ENCODE measurements at places on chromosomes 4 and X.

DNA sequence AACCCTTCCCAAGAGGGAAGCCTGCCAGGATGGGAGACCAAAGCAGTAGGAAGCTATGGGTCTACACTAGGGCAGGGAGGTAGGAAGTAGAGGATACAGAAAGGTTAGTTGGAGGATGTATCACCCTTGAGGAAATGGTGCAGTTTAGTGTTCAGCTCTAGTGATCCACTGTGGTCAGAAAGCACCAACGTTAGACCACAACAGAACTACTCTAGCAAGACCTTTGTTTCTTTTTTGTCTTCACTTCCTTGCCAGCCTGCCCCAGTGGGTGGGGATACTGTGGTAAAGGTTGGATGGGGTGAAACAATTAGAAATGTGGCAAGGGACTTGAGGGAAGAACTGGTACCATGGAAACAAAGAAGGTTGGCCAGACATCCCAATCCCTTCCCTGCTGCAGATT lies 83.3 kb downstream of the DDIT4L start:
- no peak overlapping the region for H3K4me3 ChIP-seq
- H3K27ac ChIP-seq, result no peak overlapping the region
- H3K27me3 ChIP-seq, result no peaks in the 10 kb centered on the region

GRCh38 chr4:21946858-21947257 lies 1.7 kb downstream of the KCNIP4 start:
- H3K36me3 ChIP-seq, result no peaks in the 10 kb centered on the region
- no peaks in the 10 kb centered on the region for H3K4me1 ChIP-seq
- no peak for DNase-seq
- no peak overlapping the region for H3K27ac ChIP-seq

- H3K4me3 ChIP-seq, result no peak within 1 kb of the TSS
- DNase-seq, result no peak
- peaks cover 12% of the 10 kb centered on the region for H3K27me3 ChIP-seq
These were observed at the start of gene LIMCH1 for GRCh38 chr4:41538017-41538733. Gene LIMCH1 (plus strand): TSS chr4:41538157. CDS start chr4:41605996, 67,839 bp downstream.

- H3K27ac ChIP-seq, result peak overlapping the region; percentile 21
- no peaks in the 10 kb centered on the region for H3K4me1 ChIP-seq
- H3K4me3 ChIP-seq, result no peak overlapping the region
- H3K27me3 ChIP-seq, result peaks cover 19% of the 10 kb centered on the region
- peak; percentile 27 for DNase-seq
These were observed 5.6 kb downstream of the QRFPR start for GRCh38 chr4:121375262-121375661.

GRCh38 chr4:2220016-2220630 lies 21.8 kb downstream of the HAUS3 start:
- H3K27ac ChIP-seq, result no peak overlapping the region
- peaks cover 7% of the 10 kb centered on the region for H3K4me1 ChIP-seq
- H3K4me3 ChIP-seq, result no peak overlapping the region
- peaks cover 5% of the 10 kb centered on the region for H3K36me3 ChIP-seq
- no peaks in the 10 kb centered on the region for H3K27me3 ChIP-seq

- DNase-seq, result no peak
- H3K4me1 ChIP-seq, result no peaks in the 10 kb centered on the region
- no peak overlapping the region for H3K4me3 ChIP-seq
These were observed 52.2 kb downstream of the DCUN1D4 start for GRCh38 chr4:51895158-51895557.

DNA sequence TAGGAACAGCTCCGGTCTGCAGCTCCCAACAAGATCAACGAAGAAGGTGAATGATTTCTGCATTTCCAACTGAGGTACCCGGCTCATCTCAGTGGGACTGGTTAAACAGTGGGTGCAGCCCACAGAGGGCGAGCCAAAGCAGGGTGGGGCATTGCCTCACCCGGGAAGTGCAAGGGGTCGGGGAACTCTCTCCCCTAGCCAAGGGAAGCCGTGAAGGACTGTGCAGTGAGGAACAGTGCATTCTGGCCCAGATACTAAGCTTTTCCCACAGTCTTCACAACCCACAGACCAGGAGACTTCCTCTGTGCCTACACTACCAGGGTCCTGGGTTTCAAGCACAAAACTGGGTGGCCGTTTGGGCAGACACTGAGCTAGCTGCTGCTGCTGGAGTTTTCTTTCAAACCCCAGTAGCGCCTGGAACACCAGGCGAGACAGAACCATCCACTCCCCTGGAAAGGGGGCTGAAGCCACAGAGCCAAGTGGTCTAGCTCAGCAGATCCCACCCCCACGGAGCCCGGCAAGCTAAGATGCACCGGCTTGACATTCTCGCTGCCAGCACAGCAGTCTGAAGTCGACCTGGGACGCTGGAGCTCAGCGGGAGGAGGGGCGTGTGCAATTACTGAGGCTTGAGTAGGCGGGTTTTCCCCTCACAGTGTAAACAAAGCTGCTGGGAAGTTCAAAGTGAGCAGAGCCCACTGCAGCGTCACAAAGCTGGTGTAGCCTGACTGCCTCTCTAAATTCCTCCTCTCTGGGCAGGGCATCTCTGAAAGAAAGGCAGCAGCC lies 84.6 kb downstream of the THOC2 start:
- no peaks in the 10 kb centered on the region for H3K36me3 ChIP-seq
- no peaks in the 10 kb centered on the region for H3K27me3 ChIP-seq
- H3K27ac ChIP-seq, result peak overlapping the region; percentile 42
- H3K4me1 ChIP-seq, result peaks cover 4% of the 10 kb centered on the region

GRCh38 chr4:70531981-70532380 lies 13.6 kb downstream of the AMTN start:
- no peak for DNase-seq
- no peak overlapping the region for H3K4me3 ChIP-seq
- H3K27ac ChIP-seq, result no peak overlapping the region
- no peaks in the 10 kb centered on the region for H3K4me1 ChIP-seq
- H3K27me3 ChIP-seq, result no peaks in the 10 kb centered on the region
- no peaks in the 10 kb centered on the region for H3K36me3 ChIP-seq

DNA sequence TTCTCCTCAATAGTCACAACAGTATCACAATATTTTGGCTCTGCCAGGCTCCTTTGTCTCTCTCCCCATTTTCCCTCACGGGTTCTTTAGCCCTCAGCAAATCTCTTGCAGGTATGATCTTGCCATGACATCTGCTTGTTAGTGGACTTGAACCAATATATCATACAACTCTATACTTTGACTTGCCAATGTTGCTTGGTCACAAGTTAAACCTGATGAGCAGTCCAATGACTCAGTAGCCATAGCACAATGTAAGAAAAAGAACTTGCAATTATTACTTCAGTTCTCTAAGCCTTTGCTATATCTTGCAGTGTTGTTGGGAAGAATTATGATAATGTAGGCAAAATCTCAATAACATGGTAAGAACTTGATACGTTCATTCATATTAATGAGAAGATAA lies 174.6 kb upstream of the NRK start:
- no peaks in the 10 kb centered on the region for H3K4me1 ChIP-seq
- no peaks in the 10 kb centered on the region for H3K36me3 ChIP-seq

GRCh38 chrX:41382714-41383645 lies 49.0 kb downstream of the DDX3X start:
- H3K4me3 ChIP-seq, result no peak overlapping the region
- no peaks in the 10 kb centered on the region for H3K27me3 ChIP-seq
- peak; percentile 85 for DNase-seq

DNA sequence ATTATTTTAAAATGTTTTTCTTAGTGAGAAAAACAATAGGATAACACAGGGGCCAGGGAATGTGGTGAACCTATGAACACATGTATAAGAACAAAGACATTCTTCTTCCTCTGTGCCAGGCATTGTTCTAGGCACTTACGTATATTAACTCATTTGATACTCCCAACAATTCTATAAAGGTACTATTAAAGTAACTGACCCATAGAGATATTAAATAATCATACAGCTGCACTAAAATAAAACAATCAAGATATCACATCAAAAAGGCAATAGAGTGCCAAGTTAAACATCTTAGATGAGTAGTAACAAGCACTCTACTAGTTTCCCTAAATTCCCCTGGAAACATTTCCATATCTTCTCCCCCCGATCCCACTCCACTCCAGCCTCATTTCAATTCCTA lies 33.4 kb downstream of the SLC39A8 start:
- no peak for DNase-seq
- H3K4me3 ChIP-seq, result no peak overlapping the region
- no peak overlapping the region for H3K27ac ChIP-seq
- H3K4me1 ChIP-seq, result no peaks in the 10 kb centered on the region
- no peaks in the 10 kb centered on the region for H3K27me3 ChIP-seq

- H3K27ac ChIP-seq, result no peak overlapping the region
- no peak for DNase-seq
- no peaks in the 10 kb centered on the region for H3K27me3 ChIP-seq
- no peaks in the 10 kb centered on the region for H3K36me3 ChIP-seq
These were observed 9.3 kb downstream of the CCDC160 start for GRCh38 chrX:134246282-134246681.

GRCh38 chr4:185872747-185873380 lies 60.9 kb upstream of the SORBS2 start:
- no peaks in the 10 kb centered on the region for H3K27me3 ChIP-seq
- no peaks in the 10 kb centered on the region for H3K4me1 ChIP-seq
- H3K27ac ChIP-seq, result no peak overlapping the region

GRCh38 chrX:155880586-155881157 lies 473 bp upstream of the VAMP7 start:
- no peak overlapping the region for H3K27ac ChIP-seq
- H3K4me1 ChIP-seq, result no peaks in the 10 kb centered on the region

- H3K4me3 ChIP-seq, result no peak overlapping the region
- no peaks in the 10 kb centered on the region for H3K27me3 ChIP-seq
- H3K27ac ChIP-seq, result no peak overlapping the region
- H3K4me1 ChIP-seq, result no peaks in the 10 kb centered on the region
These were observed 71.9 kb downstream of the KCNIP4 start for GRCh38 chr4:21876711-21877110.

- H3K27ac ChIP-seq, result peak overlapping the region; percentile 9
- no peak for DNase-seq
- H3K36me3 ChIP-seq, result peaks cover 33% of the 10 kb centered on the region
- H3K4me3 ChIP-seq, result no peak overlapping the region
- no peaks in the 10 kb centered on the region for H3K27me3 ChIP-seq
- H3K4me1 ChIP-seq, result no peaks in the 10 kb centered on the region
These were observed 50.8 kb downstream of the LRP2BP start for GRCh38 chr4:185344743-185345538.

DNA sequence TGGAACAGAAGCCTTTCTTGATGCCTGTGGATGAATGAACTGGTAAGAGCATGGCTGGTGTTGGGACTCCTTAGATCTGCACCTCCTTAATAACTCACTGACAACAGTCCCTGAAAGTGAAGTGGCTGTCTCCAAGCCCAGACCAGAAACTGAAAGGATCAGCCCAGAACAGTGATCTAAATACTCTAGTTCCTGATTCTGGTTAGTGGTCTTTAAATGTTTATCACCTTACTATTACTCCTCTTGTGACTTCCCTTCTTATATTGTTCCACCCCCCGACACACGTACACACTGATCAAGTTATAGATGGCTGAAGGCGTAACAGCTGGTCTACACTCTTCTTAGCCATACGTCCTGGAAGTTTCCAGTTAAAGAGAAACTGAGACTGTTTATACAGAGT lies 33.8 kb upstream of the ARMCX2 start:
- no peaks in the 10 kb centered on the region for H3K4me1 ChIP-seq
- no peak overlapping the region for H3K4me3 ChIP-seq

DNA sequence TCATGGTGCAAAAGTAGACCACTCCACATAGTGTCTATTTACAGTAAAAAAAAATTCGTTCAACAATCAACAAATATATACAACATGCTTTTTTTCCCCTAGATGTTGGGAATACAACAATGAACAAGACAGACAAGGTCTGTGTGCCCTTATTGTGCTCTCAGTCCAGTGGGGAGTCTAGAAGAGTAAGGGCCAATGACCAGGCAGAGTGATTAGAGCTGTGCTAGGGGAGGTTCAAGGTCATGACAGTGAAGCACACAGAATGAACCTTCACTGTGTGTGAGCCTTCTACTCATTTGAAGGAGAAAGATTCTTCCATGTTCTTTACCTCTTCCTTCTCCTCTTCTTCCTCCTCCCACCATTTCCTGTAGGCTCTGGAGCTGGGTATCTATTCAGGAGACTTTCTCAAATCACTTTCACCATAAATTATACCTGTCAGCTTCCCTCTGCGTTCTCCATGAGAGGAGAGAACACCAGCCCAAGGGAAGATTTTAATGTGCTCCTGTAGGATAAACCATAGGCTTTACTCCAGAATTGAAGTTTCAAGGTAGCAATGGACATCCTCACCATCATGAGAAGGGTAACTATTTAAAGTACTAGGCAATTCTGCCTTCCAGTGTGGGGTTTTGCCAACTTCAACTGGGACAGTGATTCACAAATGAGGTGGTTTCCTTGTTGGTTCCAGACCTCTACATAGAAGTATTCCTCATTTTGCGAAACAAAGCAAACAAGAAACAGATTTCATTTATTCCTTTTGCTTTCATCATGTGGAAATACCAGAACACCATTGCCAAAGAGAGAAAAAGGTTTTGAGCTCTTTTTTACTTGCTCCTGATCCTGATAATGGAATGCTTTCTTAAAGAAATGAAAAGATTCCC lies 246.9 kb upstream of the GPC4 start:
- H3K36me3 ChIP-seq, result no peaks in the 10 kb centered on the region
- no peaks in the 10 kb centered on the region for H3K4me1 ChIP-seq
- no peak for DNase-seq
- no peaks in the 10 kb centered on the region for H3K27me3 ChIP-seq

- H3K4me1 ChIP-seq, result no peaks in the 10 kb centered on the region
- DNase-seq, result no peak
- no peak overlapping the region for H3K27ac ChIP-seq
- H3K27me3 ChIP-seq, result no peaks in the 10 kb centered on the region
- no peaks in the 10 kb centered on the region for H3K36me3 ChIP-seq
- H3K4me3 ChIP-seq, result no peak overlapping the region
These were observed 20.2 kb upstream of the CTSO start for GRCh38 chr4:155973639-155974475.

DNA sequence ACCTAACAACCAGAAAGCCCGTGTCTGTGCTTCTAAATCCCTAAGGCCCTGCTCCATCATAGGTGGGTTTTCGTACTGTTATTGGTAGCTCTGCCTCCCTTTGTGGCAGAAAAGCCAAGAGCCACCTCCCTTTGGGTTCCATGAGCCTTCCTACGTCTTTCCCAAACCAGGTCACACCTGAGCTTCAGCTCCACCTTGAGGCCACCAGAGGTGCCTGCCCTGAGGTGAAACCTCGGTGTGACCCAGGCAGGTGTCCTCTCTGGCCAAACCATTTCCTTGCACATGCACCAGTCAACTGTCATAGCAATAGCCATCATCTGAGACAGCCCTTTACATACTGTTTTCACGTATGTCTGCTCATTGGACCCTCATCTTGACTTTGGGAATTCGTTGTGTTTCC lies 188.0 kb upstream of the RBPJ start:
- H3K36me3 ChIP-seq, result no peaks in the 10 kb centered on the region
- H3K4me1 ChIP-seq, result no peaks in the 10 kb centered on the region
- H3K4me3 ChIP-seq, result no peak overlapping the region

- H3K36me3 ChIP-seq, result no peaks in the 10 kb centered on the region
- no peak for DNase-seq
- no peak overlapping the region for H3K4me3 ChIP-seq
- no peak overlapping the region for H3K27ac ChIP-seq
These were observed 377.9 kb downstream of the FAM133A start for GRCh38 chrX:94051926-94052325.
